ENCODE measurements at places on chromosomes 1 and 21.

DNA sequence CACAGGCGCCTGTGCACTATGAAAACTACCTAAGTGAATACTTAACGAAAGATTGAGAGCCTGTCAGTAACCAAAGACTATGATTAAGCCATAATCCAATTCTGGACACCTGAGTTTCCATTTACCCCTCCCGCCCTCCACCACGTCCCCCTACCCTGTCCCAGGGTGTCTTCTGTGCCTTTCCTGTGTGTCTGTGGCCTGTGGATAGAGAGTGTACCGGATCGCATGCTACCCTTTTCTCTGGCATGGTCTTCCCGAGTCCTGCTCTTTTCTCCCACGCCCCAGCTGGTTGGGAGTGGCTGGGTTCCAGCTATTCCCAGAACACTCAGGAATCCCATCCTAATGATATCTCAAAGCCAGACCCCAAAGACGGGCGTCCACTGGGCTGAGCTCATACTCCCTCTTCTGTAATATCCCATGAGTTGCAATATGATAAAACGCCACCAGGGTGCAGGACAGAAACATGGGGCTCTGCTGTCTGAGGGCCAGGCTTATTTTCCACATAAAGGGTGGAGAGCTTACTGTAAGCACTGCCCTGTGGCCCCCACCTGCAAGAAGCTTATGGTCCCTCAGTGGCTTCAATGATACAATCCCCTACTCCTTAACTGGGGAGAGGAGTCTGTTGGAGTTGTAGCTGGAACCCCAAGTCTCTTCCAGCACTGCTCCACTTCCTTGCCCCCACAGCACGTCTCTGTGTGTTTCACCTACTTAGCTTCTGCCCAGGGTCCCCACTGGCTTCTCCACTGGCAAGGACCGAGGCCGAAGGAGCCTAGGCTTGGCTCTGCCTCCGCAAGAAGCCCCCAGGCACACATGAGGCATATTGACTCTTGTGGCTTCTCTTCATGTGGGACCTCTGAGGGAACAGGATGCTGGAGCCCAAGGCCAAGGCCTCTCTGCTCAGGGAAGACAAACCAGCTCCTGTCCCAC is 17.6 kb upstream of the ALX3 start:
- DNase-seq = peak; percentile 85

GRCh38 chr1:205179842-205180241 is 31.7 kb downstream of the DSTYK start:
- DNase-seq = no peak

DNA sequence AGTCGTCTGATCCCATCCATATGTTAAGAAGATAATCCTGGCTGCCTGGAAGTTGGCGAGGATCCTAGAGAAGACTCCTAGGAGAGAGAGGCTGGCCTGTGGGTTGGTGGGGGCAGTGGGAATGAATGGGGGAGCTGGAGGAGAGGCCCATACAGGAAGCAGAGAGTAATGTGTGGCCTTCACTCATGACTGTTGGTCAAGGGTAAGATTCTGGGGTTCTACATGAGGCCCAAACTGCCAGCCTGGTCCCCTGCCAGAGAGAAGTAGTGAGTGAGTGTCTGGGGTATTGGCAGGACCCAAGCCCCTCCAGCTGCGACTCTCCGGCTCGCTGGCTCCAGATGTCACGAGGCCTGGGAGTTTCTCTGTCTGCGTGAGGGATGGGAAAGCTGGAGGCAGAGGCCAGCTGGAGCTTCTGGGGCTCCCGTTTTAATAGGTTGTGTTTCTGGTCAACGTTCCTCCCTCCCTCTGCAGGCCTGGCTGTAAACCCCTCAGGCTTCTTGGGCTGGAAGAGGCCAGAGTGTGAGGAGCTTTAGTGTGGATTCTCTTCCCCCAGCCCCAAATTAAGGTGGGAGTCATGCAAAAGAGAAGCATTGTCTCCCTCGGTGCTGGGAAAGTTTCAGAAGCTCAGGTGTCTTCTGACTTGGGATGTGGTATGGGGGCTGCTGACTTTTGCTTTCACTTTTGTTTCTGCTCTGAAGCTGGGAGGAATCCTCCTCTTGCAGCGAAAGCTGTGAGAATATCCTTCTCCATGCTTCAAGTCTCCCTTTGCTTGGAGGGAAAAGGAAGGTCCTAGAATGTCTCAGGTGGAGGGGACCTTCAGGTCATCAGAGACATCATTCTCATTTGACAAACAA is 2.6 kb downstream of the TMEM51 start:
- no peak for DNase-seq

DNA sequence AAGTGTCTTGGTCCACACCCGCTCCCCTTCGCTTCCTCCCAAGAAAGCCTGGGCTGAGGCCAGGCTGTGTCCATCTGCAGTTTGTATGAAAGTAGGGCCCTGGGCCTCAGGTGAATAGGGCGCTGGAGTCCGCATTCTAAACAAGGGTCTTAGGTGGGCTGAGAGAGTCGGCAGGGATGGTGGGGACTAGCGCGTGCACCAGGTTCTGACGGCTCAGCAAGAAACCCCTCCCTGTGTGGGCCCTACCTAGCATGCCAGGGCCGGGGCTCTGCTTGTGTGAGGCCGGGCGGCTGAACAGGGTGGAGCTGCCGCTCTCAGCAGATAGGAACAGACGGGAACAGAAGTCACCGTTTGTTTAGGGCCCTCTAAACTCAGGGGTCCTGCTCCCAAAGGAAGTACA is 1.7 kb downstream of the ACTRT2 start:
- DNase-seq = no peak

GRCh38 chr21:14528815-14529214 is 17.3 kb downstream of the SAMSN1 start:
- DNase-seq = no peak

GRCh38 chr1:70487910-70488665 is 77.0 kb downstream of the CTH start:
- DNase-seq = peak; percentile 87

DNA sequence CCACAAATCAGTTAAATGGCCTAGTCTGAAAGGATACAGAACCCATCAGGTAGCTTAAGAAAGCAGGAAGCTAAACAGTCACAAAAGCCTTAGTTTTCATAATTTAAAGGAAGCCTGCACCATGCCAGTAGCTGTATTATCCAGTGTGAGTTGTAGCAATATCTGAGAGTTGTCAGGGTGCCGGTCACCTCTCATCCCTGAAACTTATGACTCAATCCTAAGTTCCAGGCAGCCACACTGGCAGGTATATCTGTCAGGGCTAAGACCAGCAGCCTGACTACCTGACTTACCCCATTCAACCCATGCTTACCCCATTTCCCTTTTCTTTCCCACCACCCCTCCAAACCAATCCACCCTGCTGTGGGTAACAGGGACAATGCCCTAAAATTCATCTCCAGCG is 37.8 kb upstream of the LPAR3 start:
- no peak for DNase-seq

DNA sequence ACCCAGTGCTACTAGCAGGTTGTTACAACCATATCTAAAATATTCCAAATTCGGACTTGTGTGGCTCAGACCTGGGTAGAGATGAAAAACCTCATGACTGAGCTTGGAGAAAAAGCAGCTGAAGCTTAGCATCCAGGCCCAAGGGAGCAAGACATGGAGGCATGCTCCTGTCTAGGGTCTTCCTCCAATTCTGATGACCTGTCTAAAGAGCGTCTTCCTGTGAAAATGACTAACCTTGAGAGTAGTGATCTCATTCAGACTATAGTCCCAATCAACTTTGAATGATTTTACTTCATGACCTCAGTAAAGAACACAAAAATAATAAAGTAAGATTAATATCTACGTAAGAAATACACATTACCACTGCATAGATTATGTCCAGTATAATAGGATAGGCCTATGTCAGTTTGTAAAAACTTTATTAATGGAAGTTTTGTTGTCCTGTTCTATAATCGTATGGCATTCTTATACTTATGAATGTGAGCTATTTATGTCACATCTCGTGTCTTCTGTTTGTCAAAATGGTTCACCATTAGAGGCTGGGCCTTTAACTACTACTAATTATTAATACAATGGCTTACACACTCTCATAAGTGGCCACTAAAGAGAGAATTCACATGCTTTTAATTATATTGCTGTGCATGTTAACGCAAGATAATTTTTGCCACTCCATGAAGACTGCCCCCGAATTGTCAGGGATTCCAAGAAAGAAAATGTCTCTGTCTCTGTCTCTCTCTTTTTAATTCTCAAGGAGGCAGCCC is 201.3 kb downstream of the NCAM2 start:
- no peak for DNase-seq

DNA sequence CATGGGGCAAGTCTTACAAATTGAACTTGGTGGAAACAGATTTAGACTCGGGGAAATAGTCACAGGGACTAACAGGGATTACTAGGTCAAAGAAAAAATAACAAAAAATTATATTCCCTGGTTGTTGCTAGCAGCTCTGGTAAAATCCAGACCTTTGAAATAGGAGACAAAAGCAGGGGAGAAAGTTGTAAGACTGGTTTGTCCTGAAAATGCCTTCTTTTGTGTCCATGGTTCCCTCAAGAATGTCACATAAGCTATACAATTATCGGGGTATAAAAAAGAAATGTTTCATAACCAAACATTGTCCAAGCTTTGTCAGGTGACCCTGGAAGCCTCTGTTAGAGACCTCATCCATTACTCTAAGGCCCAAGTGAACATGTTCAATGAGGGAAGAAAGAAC is 33.1 kb downstream of the KIAA0319L start:
- DNase-seq = no peak

DNA sequence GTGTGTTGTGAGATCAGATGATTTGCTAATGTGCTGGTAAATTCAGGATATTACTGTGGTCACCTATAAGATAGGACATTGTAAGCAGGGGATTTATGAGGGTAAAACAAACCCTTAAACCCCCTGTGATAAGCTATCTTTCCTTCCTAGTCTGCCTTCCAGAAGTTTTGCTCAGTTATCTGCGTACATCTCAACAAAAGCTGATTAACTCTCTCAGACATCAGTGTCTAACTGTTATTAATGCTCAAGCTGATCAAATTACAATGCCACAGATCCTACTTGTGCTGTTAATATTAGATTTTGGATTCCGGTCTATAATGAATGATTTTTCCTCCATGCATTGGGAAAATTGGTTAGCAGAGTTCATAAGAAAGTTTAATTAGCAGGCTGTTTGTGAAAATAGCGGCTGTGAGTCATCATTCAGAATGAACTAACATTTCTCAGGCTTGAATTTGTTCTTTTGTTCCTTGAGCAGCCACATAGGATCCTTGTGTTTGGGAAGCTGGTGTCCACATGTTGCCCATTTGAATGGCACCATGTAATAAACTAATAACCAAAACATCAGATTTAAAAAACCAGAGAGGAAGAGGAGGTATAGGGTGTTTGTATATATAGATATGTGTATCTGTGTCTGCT is 48.7 kb downstream of the ELAVL4 start:
- no peak for DNase-seq

DNA sequence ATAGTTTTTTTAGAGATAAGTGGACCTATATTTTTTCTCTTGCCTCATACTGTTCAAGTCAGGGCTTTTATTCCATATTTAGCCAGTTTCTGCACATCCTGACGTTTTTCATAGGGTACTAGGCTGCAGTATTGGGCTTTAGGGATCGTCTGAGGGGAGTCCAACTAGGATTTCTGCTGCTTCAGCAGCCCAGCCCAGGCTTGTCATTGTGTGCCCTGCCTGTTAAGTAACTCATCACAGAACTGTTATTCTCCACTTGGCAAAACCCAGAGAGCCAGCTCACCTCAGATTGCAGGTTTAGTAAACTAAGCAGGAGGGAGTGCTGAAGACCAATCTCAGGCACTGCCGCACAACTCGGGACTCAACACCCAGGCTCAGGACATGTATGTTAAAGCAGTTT is 2.8 kb downstream of the GALNT2 start:
- DNase-seq = peak; percentile 41

DNA sequence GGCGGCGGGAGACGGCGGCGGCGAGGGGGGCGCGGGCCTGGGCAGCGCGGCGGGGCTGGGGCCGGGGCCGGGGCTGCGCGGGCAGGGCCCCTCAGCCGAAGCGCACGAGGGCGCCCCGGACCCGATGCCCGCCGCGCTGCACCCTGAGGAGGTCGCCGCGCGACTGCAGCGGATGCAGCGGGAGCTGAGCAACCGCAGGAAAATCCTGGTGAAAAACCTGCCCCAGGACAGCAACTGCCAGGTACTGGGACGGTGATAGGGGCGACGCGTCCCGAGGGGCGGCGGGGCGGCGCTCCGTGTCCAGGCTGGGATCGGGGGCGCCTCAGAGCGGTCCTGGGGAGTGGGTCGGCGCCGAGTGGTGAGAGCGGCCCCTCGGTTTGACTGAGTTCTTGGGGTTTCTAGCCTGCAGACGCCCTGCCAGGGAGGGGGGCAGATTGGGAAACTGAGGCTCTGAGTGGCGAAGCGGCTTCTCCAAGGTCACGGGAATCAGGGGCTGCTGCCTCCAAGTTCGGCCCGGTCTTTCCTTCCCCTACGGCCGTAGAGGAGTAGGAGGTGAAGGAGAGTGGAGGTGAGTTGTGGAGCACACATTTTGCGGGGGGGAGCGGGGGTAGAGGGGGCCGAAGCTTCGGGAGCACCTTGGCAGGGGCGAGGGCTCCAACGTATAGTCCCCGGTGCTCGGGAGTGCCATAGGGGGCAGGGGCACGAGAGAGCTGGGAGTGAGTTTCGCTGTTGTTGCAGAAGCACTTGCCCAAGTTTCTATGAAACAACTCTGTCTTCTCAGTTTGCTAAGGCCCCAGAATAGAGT is 508 bp downstream of the RAVER2 start:
- peak; percentile 78 for DNase-seq

DNA sequence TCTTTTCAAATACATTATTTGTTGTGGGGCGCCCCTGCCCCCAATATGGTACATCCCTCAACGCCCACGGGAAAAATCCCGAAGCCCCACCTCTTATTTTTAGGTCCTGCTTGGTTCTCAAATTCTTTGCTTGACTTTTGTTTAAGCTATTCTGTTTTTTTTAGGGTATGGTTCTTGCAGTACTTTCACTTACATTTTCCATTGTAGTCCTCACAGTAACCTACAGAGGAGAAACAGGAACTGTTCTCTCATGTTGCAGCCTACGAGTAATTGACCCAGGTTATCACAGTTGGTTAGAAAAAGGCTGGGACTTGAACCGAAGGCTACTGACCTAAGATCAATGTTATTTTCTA is 697 bp upstream of the C21orf91 start:
- no peak for DNase-seq

GRCh38 chr1:98989556-98989907 is 15.1 kb downstream of the PLPPR5 start:
- DNase-seq = no peak

DNA sequence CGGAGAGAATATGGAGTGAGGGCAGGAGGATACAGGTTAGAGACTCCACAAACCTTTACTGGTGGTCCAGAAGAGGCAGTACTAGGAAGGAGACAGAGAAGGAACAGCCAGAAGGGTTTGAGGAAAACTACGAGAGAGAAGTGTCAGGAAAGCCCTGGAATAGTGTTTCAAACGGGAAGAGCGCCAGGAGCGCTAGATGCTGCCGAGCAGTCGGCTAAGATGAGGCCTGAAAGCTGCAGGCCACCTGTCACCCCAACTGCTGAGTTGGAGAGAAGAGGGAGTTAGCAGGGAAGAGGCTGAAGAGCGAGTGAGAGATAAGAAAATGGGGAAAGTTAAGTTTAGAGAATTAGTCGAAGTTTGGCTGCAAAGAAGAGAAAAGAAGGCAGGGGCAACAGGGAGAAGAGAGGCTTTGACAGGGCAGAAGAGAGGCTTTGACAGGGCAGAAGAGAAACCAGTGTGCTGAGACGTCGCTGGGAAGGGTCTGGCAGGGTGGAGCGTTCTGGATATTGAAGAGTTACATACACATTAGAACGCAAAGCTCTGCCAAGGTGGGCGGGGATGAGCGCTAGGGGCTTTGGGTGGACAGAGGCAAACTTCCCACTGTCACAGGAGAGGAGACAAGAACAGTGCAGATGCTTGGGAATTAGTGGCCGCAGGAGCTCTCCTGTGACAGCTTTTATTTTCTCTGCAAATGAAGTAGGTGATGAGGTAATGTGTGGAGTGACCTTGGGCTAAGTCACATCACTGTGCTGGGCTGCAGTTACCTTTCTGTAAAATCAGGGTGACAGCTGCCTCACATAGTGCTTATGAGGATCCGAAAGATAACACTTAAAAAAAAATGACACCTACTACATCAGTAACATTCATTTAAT is 31.2 kb downstream of the PCSK9 start:
- peak; percentile 34 for DNase-seq
